Prostate gland (tissue), 2 donors: ENCODE measurements at places on chromosomes 1 and 21. TPM values are rescaled to one million over a fixed set of nuclear protein-coding genes. Genes with fewer than 3 reads are reported as not detected.
A peak's percentile ranks its signal among the peaks of the same experiment; 100 is the strongest.

DNA sequence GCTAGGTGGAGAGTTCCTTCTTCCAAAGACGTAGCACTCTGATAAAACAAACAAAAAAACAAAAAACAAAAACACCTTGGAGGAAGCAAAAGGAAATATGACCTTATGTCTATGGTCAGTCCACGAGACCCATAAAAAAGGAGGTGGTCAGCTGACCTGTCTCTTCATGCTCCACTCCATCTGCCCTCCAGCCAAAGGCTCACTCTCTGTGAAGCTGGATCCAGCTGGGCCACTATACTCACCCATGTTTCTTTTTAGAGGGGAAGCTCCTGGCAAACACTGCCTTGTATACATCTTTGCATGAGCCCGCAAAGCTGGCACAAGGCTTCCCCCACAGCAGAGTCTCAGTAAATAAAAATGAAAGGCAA lies 126.1 kb upstream of the CACHD1 start:
- H3K4me3 ChIP-seq, result no peak overlapping the region
- no peaks in the 10 kb centered on the region for H3K4me1 ChIP-seq
- H3K27me3 ChIP-seq, result no peaks in the 10 kb centered on the region
- DNase-seq, result peak; percentile 21

DNA sequence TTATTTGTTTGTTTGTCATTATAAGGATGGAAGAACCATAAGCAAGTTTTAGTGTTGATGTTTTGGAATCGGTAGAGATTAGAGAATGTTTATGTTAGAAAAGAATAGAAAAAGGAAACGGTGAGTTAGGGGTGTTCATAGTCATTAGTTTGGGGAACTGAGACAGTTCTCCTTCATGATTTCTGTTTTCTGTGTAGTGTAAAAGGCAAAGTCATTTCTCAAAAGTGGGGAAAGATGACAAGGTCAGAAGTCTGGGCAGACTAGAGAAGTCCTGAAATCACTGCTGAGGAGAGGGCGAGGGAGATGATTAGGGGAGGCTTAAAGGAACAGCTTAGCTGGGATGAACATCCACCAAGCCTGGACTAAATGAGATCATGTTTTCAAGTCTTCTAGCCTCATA lies 498.9 kb downstream of the TTLL7 start:
- no peak overlapping the region for H3K27ac ChIP-seq
- no peaks in the 10 kb centered on the region for H3K27me3 ChIP-seq
- H3K36me3 ChIP-seq, result no peaks in the 10 kb centered on the region
- H3K4me1 ChIP-seq, result no peaks in the 10 kb centered on the region
- DNase-seq, result no peak

GRCh38 chr1:116194568-116194967 lies 83.4 kb downstream of the MAB21L3 start:
- no peaks in the 10 kb centered on the region for H3K36me3 ChIP-seq
- no peak overlapping the region for H3K4me3 ChIP-seq

GRCh38 chr1:21763694-21764419 lies 19.1 kb downstream of the USP48 start:
- H3K36me3 ChIP-seq, result no peaks in the 10 kb centered on the region
- H3K4me1 ChIP-seq, result no peaks in the 10 kb centered on the region
- no peak for DNase-seq
- no peaks in the 10 kb centered on the region for H3K27me3 ChIP-seq
- peak overlapping the region; percentile 27 for H3K27ac ChIP-seq

DNA sequence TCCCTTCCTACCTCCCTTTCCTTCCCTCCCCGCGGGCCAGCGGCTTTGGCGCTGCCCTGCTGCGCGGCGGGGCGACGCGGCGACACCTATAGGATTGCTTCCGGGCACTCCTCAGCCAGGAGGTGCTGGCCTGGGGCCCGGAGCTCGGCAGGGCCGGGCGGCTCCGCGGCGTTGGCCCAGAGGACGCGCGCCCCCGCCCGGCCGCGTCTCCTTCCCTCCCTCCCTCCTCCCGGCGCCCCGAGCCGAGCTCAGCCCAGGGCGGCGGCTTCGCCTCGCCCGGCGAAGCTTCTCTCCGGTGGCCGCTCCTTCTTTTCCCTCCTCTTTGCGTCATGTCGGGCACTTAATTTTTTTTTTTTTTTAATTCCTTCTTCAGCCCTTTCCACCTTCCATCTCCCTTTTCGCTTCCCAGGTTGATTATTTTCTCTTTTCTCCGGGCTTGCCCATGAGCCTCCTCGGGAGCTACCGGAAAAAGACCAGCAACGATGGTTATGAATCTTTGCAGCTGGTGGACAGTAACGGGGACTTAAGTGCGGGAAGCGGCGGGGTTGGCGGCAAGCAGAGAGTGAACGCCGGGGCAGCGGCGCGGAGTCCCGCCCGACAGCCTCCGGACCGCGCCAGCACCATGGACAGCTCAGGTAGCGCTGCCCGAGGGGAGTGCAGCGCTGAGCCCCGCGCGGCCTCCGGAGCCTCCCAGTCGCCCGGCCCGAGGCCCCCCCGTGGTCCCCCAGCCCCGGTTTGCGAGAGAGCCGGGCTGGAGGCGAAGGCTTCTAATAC lies at the start of gene DNAJC6:
TSS of gene DNAJC6 (plus strand) at position 240 of the 774 bp plus-strand sequence. CDS start at position 443, 203 bp downstream.
- no peaks in the 10 kb centered on the region for H3K4me1 ChIP-seq
- peak; percentile 56 for DNase-seq
- no peaks in the 10 kb centered on the region for H3K36me3 ChIP-seq

Gene TDRD10
- total RNA-seq, result 0.46 TPM

Gene SPRR5
- not detected for total RNA-seq

Gene CSTB
- total RNA-seq, result 13.3 TPM

Gene LDLRAD1
- total RNA-seq, result 0.55 TPM

Gene HHIPL2
- total RNA-seq, result not detected

Gene MROH7
- 5.2 TPM for total RNA-seq
